Lower lobe of right lung (tissue), 2 donors: ENCODE measurements at places on chromosomes 7 and 10.

- DNase-seq = peak; percentile 91
These were observed 9.9 kb downstream of the TTYH3 start for GRCh38 chr7:2641406-2642393.

DNA sequence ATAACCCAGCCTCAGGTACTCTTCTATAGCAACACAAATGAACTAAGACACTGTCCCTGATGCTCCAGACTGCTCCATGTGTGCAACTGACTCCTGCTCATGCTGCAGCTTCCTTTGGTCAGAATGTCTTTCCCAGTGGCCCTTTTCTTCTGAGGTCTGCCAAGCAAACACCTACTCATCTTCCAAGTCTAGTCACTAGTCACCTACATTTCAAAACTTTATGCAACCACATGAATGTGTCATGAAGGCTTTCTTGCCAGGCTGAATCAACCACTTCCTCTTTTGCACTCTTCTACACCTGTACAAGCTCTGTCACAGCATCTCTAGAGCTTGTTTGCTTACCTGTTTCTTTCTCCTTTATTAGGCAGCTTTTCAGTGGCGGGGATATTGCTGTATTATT lies 75.8 kb downstream of the LSMEM1 start:
- no peak for DNase-seq

- DNase-seq = no peak
These were observed 89.0 kb downstream of the CH25H start for GRCh38 chr10:89118091-89118490.

GRCh38 chr10:76558586-76558985 lies 1079.0 kb downstream of the KCNMA1 start:
- DNase-seq = no peak

- DNase-seq = no peak
These were observed 113.8 kb downstream of the PRPF18 start for GRCh38 chr10:13700473-13701144.

DNA sequence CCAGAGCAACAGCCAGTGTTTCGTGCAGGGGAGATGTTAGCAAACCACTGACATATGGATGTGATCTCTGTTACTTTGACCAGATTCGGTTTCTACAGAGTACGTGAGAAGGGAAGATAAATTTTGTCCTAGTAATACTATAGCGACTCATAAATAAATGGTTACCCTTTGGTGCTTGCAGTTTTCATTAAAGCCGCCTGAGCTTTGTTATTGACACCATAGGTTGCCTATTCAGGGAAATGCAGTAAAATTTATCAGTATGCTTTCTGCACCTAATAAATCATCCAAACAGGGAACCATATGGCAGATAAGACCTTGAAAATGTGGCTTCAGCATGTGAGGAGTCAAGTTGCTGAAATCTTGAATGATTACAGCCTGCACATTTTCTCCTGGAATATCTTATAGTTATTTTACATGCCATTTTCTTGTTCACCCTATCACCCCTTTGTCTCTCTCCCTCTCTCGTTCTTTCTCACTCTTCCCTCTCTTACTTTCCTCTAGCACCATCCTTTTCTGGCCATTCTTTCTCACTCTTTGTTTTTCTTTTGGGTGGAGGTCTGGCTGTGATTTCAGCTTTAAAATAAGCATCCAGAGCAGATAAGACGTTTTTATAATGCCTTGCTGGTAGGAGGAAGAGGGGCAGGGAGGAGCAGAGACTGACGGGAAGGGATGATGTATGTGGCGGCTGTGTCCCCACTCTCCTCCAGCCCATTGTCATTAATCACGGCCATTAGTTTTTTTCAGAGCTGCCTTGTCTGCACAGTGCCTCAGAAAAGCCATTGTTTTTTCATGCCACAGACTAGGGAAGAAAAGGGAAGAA lies 182.5 kb downstream of the LRMDA start:
- no peak for DNase-seq

DNA sequence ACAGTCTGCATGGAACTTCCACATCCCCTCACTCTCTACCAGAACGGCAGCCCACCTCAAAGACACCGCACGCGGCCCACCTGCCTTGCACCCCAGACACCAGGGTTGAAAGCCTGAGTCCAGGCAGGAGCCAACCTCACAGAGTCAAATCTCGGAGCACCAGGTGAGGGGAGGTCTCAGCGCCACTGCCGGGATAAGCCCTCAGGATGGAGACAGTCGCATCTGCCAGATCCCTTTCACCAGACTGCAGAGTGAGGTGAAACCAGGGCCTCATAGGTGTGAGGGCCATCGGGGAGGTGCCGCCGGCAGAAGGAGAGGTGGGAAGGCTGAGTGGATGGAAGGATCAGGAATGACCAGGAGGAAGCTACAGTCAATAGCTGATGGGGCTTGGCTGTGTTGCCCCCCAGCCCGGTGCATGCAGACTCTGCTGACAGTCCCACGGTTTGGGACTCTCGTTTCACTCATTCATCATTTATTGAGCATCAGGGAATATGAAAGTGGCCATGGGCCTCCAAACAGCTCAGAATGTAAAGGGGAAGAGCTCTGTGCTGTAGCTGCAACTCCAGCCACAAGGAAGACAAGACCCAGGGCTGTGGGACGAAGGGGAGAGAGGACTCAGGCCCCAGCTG lies 315.0 kb downstream of the PTPRN2 start:
- DNase-seq = no peak

- no peak for DNase-seq
These were observed 39.9 kb downstream of the PHYHIPL start for GRCh38 chr10:59216178-59216869.

- no peak for DNase-seq
These were observed 195.7 kb downstream of the THSD7A start for GRCh38 chr7:11636274-11636673.
